ENCODE measurements at places on chromosomes 1 and 21. TPM values are rescaled to one million over a fixed set of nuclear protein-coding genes. Genes with fewer than 3 reads are reported as not detected.

CLDN8 gene
- total RNA-seq, result not detected

GRCh38 chr21:41662161-41662560 lies 104.7 kb downstream of the RIPK4 start:
- peaks cover 33% of the 10 kb centered on the region for H3K4me1 ChIP-seq
- DNase-seq, result no peak
- H3K27ac ChIP-seq, result no peak overlapping the region

DNA sequence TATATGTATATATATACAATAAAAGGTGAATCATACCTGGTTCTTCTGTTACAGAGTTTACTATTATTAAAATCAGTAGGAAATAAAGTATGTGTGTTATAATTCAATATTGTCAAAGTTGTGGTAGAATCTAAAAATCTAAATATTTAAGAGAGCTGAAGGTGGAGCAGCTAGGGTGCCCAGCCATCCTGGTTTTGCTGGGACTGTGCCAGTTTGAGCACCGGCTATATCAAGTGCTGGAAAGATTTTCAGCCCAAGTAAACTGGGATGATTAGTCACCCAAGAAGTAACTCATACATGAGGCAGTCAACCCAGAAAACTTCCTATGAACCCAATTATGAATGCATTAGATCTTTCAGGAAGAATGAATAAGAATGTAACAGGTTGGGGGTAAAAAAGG lies 16.9 kb upstream of the KRTAP19-5 start:
- no peaks in the 10 kb centered on the region for H3K27me3 ChIP-seq
- no peak for DNase-seq
- H3K27ac ChIP-seq, result no peak overlapping the region
- no peaks in the 10 kb centered on the region for H3K36me3 ChIP-seq
- no peaks in the 10 kb centered on the region for H3K4me1 ChIP-seq

- H3K4me3 ChIP-seq, result no peak overlapping the region
- H3K27me3 ChIP-seq, result no peaks in the 10 kb centered on the region
- no peaks in the 10 kb centered on the region for H3K4me1 ChIP-seq
Observed at GRCh38 chr1:184954232-184954995, 19.9 kb downstream of the NIBAN1 start.

Measured in tibial nerve (tissue), 4 donors.